ENCODE measurements at places on chromosomes 5 and 9.

DNA sequence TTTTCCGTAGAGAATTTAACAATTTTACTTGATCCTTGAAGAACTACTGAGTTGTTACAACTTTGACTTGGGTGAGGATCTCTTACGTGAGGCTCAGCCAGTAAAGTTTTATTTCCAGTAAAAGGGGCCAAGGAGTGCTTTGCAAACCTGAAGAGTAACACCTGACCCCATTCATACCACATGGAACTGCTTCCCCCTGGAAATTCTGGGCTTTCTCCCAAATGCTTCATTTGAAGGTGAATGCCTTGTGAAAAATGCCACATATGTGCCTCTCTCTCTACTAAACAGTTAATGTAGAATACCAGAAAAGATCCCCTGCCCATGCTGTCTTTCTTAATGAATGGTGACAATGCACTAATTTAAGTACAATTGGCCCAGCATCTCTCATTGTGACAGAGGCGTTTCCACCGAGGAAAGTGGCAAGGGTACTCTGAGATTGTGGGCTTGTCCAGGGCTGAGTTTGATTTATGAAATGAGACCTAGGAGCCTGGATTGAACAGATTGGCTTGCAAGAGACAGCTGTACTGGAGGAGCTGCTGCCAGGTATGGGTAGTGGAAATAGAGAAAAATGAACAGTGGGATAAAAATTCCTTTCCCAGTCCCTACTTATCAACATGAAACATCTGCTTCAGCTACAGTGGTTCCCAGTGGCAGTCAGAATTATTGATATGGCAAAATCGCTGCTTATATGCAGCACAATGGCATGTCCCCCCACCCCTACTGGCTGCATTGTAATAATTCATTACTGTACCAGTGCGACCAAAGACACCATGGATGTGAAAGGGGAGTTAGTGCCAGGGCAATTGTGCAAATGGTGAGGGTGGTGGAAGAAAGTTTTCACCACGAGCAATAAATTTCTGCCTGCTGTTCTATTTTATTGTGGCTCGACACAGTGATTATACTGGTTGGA, 843.7 kb upstream of the WWC1 start:
- DNase-seq, result no peak

GRCh38 chr5:43514471-43514815, 505 bp downstream of the C5orf34 start:
- DNase-seq, result peak; percentile 33

GRCh38 chr5:150067405-150067960, 18.9 kb downstream of the CSF1R start:
- no peak for DNase-seq

GRCh38 chr5:37495668-37496347, 116.7 kb downstream of the WDR70 start:
- no peak for DNase-seq

DNA sequence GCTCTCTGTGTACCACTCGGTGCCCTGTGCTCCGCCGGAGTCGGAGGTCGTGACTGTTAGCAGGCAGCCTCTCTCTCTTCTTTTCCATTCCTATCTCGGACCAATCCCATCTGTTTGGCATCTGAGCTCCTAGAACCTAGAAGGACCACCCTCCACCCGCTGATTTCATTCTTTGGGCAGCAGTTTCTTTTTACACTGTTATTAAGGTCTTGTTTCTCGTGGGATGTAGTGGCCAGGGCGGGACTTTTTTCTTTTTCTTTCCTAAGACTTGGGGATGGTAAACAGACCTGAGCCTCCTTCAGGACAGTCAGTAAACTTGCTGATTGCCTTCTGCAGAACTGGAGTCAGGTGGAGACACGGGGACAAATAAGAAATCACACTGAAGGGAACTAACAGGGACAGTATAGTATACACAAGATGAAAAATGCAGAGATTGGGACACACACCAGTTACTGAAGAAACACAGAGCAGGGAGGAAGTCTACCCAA, 500 bp downstream of the URM1 start:
- no peak for DNase-seq

DNA sequence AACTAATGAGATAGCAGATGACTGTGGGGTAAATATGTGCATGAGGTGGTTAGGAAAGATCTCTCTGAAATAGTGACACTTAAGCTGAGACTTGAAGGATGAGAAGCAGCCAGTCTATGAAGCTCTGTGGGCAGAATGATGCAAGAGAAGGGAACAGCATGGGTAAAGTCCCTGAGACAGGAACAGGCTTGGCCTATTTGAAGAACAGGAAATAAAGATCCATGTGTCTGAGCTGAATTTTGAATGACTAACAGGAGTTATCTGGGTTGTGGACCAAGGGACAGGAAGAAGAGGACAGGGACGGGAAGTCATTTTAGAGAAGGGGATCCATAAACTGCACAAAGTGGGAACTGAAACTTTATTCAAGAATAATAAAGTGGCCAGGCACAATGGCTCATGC, 25.6 kb upstream of the HMGCS1 start:
- DNase-seq, result no peak

DNA sequence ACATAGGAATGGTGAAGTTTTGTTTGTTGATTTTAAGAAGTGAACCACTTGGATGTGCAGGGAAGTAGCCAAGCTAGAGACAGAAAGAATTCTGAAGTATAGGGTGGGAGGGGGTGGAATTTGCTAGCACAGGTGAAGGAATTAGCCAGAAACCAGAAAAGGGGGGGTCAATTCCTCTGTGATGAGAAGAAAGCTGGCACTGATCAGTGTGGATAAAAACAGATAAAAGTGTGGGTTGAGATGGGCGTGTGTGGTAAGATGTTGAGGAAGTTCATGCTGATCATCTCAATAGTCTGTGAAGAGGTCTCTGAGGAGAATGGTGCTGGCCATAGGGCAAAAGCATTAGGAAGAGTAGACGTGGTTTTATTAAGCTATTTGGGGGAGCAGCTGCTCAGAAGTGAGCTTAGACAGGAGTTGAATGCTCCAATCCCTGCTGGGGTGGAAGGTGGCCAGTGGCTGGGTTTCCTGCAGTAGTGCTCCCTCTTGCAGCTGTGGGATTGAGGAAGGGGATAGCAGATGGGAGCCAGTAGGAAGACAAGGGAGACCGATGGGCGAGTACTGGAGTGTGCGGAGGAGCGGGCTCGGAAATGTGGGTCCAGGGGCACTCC, 88.7 kb upstream of the ELL2 start:
- no peak for DNase-seq

DNA sequence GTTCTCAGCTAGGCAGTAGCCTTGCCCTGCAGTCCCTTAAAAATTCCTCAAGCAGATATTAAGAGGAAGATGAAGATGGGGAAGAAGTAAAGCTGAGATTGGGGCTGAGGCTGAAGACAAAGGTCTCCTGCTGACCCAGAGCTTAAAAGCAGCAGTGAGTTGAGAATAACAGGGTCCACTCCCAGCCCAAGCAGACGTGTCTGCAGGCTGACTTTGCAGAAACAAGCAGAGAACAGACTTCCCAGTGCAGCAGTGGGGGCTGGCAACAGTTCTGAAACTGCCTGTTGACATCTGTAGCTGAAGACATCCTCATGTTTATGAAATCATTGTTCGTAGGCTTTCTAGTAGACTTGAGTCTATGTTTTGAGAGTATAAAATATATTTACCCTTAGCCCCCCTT, 1.1 kb downstream of the CTXN3 start:
- peak; percentile 22 for DNase-seq

- DNase-seq, result no peak
These were observed 26.3 kb upstream of the GABRP start for GRCh38 chr5:170757182-170757601.

- DNase-seq, result no peak
These were observed 59.1 kb downstream of the GTF3C4 start for GRCh38 chr9:132729235-132729890.

GRCh38 chr9:91625331-91625730, 201.7 kb upstream of the NFIL3 start:
- no peak for DNase-seq

GRCh38 chr9:29389421-29389820, 1816.1 kb upstream of the C9orf72 start:
- DNase-seq, result no peak

DNA sequence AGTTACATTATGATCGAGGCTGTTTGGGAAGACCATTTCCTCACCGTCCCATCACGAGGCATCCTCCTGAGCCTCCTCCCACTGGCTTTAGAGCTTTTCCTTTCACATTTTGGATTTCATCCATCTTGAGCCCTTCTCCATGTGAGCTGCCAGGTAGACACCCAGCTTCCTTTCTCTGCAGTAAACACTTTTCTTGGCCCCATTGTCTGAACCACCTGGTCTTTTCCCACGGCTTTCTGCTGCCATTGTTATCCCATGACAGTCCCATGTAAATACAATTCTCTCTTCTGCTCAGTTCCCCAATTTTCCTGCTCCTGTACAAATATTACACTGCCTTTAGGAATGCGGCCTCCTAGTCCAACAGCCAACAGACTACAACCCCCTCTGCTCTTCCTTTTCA, 24.1 kb downstream of the UBE2QL1 start:
- no peak for DNase-seq

GRCh38 chr5:123511290-123511647, 708 bp upstream of the CSNK1G3 start:
- no peak for DNase-seq

DNA sequence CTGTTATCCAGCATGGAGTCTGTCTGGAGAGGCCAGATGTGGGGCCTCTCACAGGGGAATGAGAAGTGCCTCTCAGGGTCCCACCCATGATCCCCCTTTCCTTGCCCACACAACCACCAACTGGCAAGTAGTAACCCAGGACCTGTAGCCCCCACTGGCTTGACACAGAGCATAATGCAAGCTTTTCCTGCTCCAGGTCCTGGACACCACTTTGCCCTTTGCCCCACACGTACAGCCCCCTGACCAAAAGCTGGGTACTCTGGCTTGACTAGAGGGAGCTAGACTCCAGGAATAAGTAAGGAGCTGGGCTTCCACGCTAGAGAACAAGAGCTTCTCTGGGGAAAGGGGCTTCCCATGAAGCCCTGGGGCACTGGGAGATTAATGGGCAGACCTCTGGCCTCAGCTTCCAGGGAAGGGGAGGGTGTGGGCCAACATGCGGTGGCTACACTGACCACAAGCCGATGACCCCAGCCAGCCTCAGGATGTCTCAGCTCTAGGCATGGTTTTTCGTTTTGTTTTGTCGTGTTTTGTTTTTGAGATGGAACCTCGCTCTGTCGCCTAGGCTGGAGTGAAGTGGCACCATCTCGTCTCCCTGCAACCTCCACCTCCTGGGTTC, 109.5 kb downstream of the C9orf50 start:
- DNase-seq, result no peak
